HS-27A (cell line): ENCODE measurements at places on chromosomes 3 and 15.

DNA sequence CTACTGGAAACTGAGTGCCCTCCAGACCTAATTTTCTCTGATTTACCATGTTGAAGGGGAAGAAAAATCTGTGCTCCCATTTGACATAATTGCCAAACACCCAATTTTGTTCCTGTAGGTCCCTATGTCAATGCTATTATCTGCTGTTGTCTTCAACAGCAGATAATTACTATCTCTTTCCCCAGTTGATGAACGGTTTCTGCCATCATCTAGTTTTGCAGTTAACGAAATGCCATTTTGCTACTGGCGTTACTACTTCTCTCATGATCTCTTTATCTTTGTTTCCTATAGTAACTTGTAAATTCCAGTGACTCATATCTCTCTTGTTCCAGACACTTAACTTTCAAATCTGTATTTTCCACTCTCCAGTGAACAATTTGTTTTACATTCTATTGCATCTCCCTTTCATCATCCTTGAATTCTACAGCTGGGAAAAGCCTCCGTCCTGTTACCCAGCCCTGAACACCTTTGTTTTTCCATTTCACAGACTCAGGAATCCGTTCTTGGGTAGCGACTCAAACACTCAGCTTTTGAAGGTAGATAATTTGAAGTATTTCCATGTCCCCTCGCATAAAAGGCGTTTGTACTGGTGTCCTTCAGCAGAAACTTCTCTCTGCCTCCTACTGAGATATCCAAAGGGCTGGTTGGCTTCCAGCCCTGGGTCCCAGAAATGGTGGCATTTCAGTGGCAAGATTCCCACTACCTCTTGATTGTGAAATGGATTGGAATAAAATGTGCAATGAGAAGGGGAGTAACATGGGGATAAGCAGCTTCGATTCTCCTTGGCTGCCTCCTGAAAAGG is 111.7 kb downstream of the FOXB1 start:
- no peak for DNase-seq

DNA sequence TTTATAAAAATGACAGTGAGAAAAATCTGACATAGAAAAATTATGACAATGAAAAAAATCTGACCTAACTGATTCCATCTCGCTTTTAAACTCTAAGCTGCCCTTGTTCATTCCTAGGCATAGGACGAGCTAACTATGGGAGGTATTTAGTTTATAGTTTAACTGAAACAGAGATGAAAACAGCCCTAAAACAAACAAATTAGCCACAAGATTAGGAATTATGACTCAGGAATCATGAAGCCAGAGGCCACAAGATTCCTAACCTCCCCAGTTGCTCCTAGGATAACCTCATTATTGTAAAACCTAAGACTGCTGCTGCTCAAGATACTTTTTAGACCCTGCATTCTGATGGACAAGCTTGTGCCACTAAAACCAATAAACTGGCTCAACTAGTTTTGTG is 122.7 kb upstream of the MNS1 start:
- peak; percentile 51 for DNase-seq

- no peak for DNase-seq
Observed at GRCh38 chr15:73912030-73912596, 14.1 kb upstream of the LOXL1 start.

- DNase-seq: no peak
Observed at GRCh38 chr3:52070724-52071621, 14.6 kb upstream of the DUSP7 start.

- no peak for DNase-seq
Observed at GRCh38 chr3:81279481-81280379, 481.7 kb downstream of the GBE1 start.

- no peak for DNase-seq
Observed at GRCh38 chr3:139328356-139328755, 15.5 kb upstream of the MRPS22 start.

GRCh38 chr3:30631243-30631904 is 25.0 kb downstream of the TGFBR2 start:
- DNase-seq: no peak

- DNase-seq: no peak
Observed at GRCh38 chr3:69031635-69032034, 18.2 kb upstream of the EOGT start.
